ENCODE measurements at places on chromosomes 6 and 20.

DNA sequence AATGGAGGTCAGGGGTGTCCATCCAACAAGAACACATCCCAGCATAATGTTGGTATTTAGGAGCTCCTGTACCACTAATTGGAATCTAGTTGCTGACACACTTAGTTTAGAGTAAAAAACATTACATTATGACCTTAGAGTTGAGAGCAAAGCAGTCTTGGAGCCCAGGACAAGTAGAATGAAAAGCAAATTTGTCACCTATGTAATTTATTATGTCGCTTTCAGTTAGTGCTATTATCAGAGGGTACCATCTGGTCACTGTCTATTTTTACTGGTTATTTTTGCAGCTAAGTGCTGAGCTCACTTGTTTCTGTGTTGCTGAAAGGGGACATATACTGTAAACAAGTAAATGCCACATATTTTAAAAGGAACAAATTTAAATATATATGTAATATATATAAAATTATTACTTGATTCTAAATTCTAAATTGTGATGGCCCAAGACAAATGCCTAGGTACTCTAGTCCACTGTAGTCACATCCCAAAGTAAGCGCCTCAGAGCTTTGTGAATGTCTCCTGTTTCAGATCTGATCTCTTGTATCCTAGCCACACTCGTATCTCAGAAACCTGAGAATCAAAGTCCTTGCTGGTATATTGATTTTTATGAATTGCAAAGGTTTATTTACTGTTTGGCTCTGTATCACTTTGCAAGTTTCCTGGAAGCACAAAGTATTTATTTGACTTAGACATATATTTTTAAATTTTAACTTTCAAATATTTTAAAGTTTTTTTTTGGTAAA lies 148.6 kb upstream of the MAN1A1 start:
- no peak for DNase-seq

GRCh38 chr20:63411898-63412631 lies 50.9 kb upstream of the CHRNA4 start:
- no peak for DNase-seq

DNA sequence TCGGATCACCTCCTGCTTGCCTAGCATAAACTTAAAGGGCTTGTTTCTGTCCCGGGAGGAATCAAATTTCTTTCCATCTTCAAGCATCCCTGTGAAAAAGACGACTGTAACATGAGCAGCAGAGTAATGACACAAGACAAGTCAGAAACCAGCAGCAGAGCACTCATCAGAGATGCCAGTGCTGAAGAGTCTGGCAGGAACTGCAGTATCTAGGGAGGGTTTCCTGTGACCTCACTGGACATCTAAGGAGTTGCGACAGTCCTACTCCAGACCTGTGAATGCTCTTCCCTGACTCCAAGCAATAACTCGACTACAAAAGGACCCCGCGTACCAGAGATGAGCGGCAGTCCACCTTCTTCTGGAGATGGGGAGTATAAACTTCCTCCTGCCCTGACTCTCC lies 17.3 kb downstream of the FKBP1A start:
- no peak for DNase-seq

DNA sequence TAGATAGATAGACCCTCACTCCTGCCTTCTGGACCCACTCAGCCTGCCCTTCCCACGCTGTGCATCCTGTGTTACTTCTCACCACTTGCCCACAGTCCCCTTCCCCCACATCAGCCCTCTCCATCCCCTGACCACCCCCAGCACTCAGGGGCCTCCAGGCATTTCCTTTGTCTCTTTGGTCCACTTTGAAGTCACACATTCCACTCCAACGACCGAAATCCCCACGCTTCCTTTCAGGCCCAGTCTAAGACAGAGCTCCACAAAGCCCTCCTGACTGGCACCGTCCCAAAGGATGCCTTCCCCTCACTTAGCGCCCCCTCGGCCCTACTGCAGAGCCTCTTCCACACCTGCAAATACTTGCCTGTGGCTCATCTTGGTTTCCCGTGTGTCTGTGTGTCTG lies 83.8 kb downstream of the FOXF2 start:
- DNase-seq = no peak

DNA sequence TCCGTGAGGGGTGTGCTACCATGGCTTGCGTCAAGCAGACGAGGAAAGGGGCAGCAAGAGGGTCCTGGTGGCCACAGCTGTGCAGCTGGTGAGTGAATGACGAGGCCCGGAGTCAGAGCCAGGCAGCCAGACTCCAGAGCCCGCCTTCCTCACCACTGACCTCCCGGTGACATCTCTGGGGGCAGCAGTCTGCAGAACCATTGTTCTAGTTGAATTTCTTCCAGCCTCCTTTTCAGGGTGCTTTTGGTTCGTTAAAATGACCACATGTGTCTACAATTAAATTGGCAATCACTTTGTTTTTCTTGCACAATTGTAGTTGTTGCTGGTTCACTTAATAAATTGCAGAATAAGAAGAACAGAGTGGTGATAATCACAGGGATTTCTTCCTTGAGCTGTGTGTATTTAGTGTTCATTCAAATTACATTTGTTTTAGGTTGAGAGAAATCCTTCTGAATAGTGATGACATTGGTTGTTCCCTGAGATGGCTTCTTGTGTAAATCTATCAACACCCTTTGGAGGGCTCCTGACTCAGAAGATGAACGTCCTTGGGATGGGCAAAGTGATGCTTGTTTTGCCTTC lies 96.4 kb downstream of the TULP4 start:
- DNase-seq = no peak

GRCh38 chr20:1171461-1172093 lies 13.2 kb downstream of the TMEM74B start:
- DNase-seq = no peak

DNA sequence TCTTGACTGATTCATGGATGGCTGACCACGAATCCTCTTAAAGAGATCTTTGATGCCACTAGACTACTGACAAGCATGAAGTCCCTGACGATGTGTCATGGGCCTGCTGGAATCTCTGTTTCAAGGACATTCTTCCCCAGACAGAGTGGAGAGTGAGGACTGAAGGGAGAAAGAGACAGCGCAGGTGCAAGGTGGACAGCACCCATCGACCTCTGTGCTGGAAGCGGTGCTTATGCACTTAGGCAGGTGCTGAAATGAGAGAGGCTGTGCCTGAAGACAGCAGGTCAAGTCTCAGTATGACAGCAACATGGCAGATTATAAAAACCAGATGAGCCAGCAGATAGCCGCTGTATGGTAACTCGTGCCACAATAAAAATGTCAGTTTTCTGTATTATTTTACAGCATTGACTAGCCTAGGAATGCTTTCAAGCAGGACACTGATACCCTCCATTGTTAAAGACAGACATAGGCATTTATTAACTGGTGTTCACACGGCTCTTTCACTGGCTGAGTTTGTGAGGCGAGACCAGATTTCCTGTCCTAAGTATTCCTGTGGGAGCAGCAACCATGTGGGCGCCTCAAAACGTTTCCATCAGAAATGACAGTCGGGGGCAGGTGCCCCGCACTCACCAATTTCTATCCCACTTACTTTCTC lies 47.5 kb downstream of the FOXC1 start:
- no peak for DNase-seq

DNA sequence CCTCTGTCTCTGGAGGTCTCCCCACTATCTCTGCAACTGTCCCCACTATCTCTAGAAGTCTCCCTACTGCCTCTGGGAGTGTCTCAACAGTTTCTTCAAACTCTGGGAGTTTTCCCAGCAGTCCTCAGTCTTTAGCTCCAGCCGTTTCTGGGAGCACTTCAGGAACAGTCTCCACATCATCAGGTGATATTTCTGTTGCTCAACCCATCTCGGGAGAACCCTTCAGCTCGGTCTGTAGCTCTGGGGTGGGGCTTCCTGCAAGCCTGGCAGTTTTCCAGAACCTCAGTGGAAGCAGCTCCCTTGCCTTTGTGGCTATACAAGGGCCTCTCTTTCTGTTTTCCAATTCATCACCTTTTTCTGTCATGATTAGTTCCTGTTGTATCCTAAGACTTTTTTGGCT lies 3.0 kb upstream of the SFTA2 start:
- no peak for DNase-seq

- DNase-seq = no peak
Observed at GRCh38 chr6:133743621-133744020, 145.3 kb upstream of the TCF21 start.

DNA sequence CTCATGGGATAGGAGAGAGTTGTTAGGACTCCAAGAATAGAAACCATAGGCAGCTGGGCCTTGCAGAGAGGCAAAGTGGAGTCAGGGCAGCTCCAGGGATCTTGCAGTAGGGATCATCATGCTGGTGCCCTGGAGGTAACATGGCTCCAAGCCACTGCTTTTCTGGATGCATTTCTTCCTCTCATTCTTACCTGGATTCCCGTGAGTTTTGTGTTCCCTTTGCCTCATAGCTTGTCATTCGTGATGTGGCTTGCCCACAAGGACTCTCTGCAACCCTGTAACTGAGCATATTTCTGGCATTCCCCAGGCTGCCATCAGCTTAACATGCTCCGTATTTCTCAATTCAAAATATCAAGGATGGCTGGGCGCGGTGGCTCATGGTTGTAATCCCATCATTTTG lies 5.3 kb downstream of the NHLRC1 start:
- DNase-seq = no peak

DNA sequence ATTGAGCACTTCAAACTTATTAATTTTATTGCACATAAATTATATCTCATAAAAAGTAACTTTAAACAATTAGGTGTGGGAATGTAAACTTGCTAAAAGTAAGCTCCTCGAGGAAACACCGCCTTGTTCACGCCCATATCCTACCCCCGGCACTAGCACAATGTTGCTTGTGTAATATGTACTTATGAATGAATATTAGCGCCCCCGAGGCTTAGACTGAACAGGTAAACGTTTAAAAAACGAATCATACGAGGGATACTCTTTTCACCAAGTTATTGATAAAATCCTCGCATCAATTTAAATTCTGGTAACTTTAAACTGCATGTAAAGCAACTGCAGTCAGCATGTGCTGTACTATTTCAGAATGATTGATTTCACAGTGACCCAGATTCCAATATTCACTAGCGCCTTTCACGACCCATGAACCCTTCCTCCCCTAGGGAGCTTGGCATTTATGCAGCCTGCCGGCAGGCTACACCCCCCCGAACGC lies 637 bp downstream of the TFB1M start:
- no peak for DNase-seq

DNA sequence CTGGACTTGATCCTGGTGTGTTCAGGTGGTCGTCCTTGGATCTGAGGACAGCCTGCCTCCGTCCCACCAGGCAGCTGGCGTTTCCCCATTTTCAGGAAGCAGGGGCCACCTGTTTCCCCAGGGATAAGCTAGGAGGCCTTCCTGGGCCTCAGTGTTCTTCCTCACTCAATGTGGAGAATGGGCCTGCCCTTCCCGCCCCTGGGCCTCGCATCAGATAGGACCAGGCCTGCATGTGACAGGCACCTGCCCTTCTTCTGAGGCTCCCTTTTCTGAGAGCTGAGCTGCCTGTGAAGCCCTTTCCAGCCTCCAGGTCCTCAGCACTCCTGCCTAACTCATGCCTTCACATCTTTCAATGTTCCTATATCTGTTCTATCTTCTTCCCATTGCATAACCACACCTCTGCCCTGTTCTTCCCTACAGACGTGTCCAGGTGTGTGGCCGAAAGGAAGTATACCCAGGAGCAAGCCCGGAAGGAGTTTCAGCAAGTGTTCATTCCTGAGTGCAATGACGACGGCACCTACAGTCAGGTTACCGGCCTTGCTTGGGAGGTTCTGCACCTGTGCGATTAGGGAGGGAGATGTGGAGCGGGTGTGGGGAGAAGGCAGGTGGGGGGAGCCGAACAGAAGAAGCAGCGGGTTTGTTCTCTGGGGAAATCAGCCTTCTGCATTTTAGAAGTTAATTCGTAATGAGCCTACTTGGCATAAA lies 85.1 kb downstream of the SMOC2 start:
- no peak for DNase-seq

DNA sequence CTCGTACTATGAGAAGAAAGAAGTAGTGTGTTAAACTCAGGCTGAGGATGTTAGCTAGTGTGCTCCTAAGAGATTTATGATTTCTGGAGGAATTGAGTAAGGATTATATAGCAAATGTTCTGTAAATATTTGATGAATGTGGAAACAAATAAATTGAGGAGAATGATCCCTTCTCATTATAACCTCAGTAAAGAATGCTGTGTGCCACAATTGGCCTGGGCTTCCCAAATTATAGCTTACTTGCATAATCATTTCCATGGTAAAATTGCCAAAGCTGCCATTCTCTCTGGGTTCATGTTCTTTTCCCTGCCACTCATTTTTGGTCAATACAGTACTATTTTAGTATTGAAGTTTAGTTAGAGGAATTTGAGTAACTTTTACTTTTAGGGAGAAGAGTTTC lies 128.5 kb downstream of the FLRT3 start:
- no peak for DNase-seq

DNA sequence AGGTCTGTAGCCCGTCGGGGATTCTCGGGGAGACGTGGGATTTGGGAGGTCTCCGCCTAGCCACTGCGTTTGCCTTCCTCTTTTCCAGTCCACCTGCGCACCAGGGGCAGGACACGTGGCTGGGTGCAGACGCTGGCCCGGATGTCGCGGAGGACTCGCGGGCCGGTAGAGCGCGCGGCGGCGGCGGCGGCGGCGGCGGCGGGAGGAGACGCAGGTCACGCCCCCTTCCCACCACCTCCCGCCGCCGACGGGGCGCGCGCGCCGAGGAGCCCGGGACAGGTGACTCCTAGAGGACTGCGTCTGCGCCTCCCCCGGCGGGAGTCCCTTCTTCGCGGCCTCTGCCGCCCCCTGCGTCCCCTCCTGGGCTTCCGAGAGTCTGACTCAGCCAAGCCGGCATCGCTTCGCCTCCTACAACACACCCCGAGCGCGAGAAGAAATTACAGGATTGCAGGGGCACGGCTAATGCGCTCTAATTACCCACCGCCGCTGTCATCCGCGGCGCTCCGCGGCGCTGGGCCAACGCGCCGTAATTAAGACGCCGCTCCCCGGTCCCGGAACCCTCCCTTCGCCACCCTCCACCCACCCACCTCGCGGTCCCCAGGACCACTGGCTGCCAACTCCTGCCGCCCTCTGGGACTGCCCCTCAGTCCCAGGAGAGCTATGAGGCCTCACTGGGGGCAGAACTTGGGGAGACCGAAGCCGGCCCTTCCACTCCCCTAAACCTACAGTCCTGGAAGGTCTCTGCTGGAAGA lies 124.5 kb downstream of the MRPL14 start:
- DNase-seq = no peak

- DNase-seq = no peak
Observed at GRCh38 chr6:3916211-3916610, 67.0 kb downstream of the FAM50B start.

- DNase-seq = no peak
Observed at GRCh38 chr6:136426627-136427377, 123.4 kb downstream of the MAP7 start.

- DNase-seq = no peak
Observed at GRCh38 chr20:63177785-63178445, 38.0 kb downstream of the YTHDF1 start.

- no peak for DNase-seq
Observed at GRCh38 chr6:107493158-107494057, 3.5 kb downstream of the SOBP start.

GRCh38 chr20:45011108-45011526 lies 44.8 kb downstream of the STK4 start:
- no peak for DNase-seq

All from esophagus squamous epithelium (tissue), 5 donors.